Pulmonary artery endothelial cell (primary cell): ENCODE measurements at places on chromosomes 3 and 15. TPM values are rescaled to one million over a fixed set of nuclear protein-coding genes. Genes with fewer than 3 reads are reported as not detected.

- no peak for DNase-seq
Observed at GRCh38 chr3:42486814-42487565, 15.5 kb upstream of the VIPR1 start.

- no peak for DNase-seq
Observed at GRCh38 chr3:134201201-134202130, 49.2 kb downstream of the RYK start.

The GRAMD1C gene
- total RNA-seq: 19.0 and 20.2 TPM in 2 replicates

- no peak for DNase-seq
Observed at GRCh38 chr3:37772773-37773354, 88.8 kb upstream of the CTDSPL start.

The GATA2 gene
- 11.1 and 16.2 TPM in 2 replicates for total RNA-seq

GRCh38 chr3:134677196-134677986, 26.6 kb upstream of the KY start:
- DNase-seq: no peak

GRCh38 chr15:38259134-38259533, 6.5 kb downstream of the SPRED1 start:
- DNase-seq: no peak

GRCh38 chr3:148202386-148202785, 495.3 kb upstream of the AGTR1 start:
- no peak for DNase-seq

DNA sequence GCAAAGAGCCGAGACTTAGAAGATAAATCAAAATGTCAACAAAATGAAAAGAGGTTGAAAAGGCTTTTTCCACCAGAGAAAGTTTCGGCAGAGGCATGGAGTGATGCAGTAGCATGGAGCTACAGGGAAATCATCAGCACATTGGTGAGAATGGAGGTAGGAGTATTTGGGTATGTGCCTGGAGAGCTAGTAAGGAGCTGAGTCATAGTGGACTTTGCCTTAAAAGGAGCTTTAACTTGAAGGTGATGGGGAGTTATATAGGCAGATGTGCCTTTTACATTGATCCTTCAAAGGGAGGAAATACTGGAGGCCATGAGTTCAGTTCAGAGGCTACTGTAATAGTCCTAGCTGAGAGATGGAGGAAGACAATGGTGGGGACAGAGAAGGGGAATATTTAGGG, 44.3 kb downstream of the IL5RA start:
- DNase-seq: no peak

GRCh38 chr15:30974112-30974511, 17.3 kb downstream of the MTMR10 start:
- no peak for DNase-seq

GRCh38 chr3:190593075-190593474, 79.2 kb downstream of the IL1RAP start:
- DNase-seq: no peak

DNA sequence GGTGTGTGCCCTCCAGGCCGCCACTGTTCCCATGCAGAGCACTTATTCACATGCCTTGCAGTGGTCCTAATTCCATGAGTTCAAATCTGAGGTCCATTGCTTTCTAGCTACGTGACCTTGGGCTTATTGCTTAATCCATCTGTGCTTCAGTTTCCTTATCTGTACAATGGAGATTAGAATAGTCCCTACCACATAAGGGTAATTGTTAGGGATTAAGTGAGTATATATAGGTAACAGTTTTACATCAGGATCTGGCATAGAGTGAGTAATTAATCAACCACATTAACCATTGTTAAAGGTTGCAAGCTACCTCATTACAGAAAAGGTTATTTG, 7.6 kb downstream of the CPN2 start:
- DNase-seq: no peak

DNA sequence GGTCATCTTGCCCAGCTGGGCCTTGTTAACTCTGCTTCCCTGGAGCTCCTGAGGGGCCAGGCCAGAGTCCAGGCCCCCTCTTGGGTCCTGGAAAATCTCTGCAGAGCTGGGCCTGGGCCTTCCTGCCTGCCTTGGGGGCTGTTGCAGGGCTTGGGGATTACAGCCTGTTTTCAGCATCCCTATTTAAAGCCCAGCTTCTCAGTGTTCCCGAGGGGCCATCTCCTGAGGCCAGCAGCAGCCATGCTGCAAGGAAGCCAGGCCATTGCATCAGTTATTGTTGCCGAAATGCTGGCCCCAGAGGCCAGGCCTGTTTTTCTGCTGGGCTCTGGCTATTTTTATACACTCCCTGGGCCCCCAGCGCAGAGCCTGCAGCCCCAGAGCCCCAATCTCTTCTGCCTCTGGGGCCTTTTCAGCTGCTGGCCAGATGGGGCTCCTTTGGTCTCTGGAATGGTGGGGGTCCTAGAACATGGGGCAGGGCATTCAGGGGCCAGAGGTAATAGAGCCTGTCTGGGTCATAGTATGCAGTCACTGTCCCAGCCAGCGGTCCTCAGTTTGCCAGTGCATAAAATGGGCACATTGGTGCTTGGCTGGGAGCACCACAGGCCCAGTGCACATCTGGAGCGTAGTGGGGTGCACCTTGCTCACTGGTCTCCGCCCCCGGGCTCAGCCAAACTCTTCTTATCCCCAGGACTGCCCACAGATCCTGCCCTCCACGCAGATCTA, 28.5 kb downstream of the PLXNA1 start:
- no peak for DNase-seq

DNA sequence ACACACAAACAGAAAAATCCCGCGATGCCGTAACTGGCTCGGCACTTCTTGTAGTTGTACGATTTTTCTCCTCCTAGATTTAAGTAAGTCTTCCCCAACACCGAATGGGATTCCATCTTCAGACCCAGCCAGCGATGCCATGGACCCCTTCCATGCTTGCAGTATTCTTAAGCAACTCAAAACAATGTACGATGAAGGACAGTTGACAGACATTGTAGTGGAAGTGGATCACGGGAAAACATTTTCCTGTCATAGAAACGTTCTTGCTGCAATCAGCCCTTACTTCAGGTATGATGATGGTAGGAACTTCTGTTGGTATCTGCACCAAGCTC, 763 bp downstream of the KBTBD8 start:
- DNase-seq: no peak

DNA sequence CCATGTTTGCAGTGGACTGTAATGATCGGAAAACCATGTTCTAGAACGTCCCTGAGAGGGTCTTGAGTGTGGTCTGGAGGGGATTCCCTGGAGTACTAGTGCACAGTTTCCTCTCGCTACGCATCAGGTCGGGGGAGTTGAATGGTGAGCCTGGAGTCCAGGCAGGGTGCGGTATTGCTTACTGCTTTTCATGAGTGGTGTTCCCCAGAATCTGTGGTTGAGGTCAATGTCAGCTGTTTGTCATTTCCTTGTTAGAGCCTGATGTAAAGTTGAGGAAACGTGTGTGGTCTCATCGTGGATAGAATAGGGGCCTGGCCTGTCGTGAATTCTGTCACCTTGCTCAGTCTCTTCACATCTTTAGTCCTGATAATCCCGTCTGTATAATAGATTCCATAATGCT, 328.2 kb upstream of the LRRFIP2 start:
- no peak for DNase-seq

The KNSTRN gene
- 48.5 and 96.0 TPM in 2 replicates for total RNA-seq

GRCh38 chr3:157574531-157574930, 71.3 kb upstream of the VEPH1 start:
- no peak for DNase-seq

DNA sequence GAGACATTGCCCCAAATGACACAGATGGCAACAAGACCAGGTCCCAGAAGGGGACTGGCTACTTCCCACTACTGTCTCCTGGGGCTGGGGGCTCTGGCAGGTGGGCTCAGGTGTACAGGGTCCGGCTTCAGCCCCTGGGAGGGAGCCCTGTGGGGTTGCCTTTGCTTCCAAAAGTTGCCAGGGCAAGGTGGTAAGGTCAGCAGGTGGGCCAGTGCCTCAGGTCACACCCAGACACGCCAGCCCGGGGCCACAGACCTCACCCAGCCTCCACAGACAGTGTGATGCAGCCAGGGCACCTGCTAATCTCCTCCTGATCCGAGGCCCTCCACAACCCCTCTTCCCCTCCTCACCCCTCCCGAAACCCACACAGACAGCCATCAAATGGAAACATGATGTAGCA, 7.5 kb downstream of the OXTR start:
- no peak for DNase-seq

The SLC30A4 gene
- 5.7 and 7.5 TPM in 2 replicates for total RNA-seq

DNA sequence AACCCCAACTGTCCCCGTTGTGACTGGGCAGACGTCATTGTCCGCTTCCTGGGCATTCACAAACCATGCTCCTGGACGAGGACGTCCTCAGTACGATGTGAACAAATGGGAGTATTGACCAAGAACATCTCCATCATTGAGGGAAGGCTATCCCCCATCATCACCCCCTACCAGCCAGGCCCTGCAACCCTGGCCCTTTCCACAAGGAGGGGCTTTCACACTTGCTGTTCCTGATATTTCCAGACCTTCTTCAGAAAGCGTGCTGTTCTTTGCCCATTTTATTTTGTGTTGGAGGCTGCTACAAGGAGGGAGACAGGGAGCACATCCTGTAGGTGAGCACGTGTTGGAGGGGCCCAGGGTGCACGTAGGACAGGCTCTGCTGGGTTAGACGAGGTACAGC, 277.0 kb upstream of the LRRC3B start:
- DNase-seq: no peak

The CPEB1 gene
- total RNA-seq: 0.07 TPM in 1 of 2 replicates, not detected in the other

DNA sequence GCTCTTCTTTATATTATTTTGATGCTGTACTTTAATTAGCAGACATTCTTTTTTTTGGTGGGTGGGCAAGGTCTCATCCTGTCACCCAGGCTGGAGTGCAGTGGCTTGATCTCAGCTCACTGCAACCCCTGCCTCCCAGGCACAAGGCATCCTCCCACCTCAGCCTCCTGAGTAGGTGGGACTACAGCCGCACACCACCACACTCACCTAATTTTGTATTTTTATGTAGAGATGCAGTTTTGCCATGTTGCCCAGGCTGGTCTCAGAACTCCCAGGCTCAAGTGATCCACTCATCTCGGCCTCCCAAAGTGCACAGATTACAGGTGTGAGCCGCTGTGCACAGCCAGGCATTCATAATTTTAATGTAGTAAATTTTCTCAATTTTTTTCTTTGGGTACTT, 608.1 kb downstream of the ZNF385D start:
- DNase-seq: no peak

The KNG1 gene
- not detected in 2 replicates for total RNA-seq

DNA sequence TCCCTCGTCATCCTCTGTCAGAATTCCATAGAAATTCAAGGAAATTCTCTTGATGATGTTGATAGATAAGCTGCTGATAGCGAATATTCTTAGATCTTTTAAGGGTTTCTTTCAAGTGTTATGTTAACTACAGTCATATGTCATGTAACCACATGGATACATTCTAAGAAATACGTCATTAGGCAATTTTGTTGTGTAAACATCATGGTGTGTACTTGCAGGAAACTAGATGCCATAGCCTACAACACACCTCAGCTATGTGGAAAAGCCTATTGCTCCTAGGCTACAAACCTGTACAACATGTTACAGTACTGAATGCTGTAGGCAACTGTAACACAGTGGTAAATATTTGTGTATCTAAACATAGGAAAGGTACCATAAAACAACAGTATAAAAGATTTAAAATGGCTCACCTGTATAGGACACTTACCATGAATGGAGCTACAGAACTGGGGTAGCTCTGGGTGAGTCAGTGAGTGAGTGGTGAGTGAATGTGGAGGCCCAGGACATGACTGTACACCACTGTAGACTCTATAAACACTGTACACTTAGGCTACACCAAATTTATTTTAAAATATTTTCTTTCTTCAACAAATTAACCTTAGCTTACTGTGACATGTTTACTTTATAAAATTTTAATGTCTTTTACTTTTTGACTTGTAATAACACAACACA, 34.6 kb downstream of the GLDN start:
- DNase-seq: no peak

DNA sequence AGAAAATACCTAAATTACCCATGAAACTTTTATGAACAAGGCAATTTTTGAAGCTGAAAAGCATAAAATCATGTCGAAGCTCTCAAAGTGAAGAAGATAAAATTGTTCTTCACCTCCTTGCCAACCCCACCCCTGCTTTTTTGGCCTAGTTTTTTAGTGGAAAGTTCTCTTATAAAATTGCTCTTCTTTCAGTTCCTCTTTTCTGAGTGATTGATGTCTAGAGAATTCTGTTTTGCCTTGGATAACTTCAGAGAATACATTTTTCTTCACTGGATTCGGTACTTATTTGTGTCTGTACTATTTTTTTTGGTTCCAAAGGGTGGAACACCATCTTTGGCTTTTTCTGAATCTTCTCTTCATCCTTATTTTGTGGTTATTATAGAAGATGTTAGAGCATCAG, 25.0 kb upstream of the PYDC2 start:
- DNase-seq: no peak

DNA sequence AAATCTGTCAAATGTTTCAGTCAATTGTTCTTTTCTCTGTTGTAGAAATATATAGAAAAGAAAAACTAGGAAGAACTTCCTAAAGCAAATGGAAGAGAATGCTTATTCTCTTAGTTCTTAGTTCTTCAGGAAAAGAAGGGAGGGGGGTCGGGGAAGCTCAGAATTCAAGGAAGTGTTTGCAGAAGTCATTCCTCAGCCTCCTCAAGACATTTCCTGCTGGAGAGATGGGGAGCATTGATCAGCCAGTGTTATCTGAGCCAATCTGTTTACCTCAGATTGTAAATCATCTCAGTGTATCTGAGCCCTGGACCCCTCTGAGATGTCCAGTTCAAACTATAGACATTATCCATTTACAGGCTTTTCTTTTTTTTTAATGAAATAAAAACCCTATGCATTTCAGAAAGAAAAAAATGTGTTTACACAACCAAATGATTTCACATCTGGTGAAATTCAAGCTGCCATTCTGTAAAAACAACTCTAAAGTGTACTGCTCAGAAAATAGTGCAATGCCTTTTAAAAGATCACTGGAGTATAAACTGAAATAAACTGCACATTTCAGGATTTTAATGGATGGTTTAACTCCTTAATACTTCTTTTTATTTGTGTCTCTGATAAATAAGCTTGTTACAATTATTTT, 460.7 kb downstream of the ROBO1 start:
- DNase-seq: no peak

The ASB14 gene
- total RNA-seq: under 0.01 TPM in 1 of 2 replicates, not detected in the other

- DNase-seq: no peak
Observed at GRCh38 chr15:66805202-66805885, 103.3 kb downstream of the SMAD6 start.

The TM6SF1 gene
- total RNA-seq: 35.1 and 46.6 TPM in 2 replicates

- no peak for DNase-seq
Observed at GRCh38 chr3:123840961-123841360, 43.2 kb downstream of the MYLK start.

DNA sequence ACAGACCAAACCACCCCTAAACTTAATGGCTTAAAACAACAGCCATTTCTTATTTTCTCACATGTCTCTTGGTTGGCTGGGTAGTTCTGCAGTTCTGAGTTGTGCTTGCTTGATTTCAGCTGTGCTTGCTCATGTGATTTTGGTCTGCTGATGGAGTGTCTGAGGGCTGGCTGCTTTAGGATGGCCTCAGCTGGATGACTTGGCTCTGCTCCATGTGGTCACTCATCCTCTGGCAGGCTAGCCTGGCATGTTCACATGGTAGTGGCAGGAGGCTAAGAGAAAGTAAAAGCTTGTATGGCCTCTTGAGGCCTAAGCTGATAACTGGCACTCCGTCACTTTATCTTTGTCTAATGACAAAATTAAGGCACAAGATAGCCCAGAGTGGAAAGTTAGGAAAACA, 4.1 kb downstream of the SV2B start:
- DNase-seq: no peak

The KBTBD13 gene
- total RNA-seq: not detected in 2 replicates
